ENCODE measurements at places on chromosomes 1 and 21.
A peak's percentile ranks its signal among the peaks of the same experiment; 100 is the strongest.

DNA sequence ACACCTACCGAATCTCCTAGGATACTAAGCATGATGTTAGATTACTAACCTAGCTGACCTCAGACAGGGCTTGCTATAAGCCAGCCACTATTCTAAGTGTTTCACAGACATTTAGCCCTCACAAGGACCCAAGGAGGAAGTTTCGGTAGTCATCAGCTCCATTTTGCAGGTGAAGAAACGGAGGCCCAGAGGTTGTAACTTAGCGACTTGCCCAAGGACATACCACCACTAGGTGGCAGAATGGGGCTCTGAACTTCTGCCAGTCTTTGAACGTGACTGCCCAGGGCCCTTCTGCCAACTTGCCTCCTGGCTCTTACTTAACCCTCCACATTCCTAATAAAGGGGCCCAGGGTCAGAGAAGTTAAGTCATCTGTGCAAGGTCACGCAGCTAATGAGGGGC lies 283.5 kb downstream of the C1orf94 start:
- DNase-seq, result no peak

- DNase-seq, result no peak
These were observed 120.1 kb downstream of the CLIC6 start for GRCh38 chr21:34788879-34789278.

GRCh38 chr1:24688621-24689195 lies 45.6 kb downstream of the SRRM1 start:
- peak; percentile 71 for DNase-seq

GRCh38 chr1:204075890-204076846 lies 3.3 kb downstream of the SOX13 start:
- no peak for DNase-seq

All from left hindlimb (tissue), 1 donor.